Natural killer cell (primary cell): ENCODE measurements at places on chromosomes 6 and 20.

- H3K4me3 ChIP-seq, result no peak overlapping the region
- H3K27ac ChIP-seq, result no peak overlapping the region
- H3K36me3 ChIP-seq, result no peaks in the 10 kb centered on the region
- DNase-seq, result no peak
- H3K27me3 ChIP-seq, result no peaks in the 10 kb centered on the region
These were observed 341.0 kb upstream of the SULF2 start for GRCh38 chr20:48126227-48126740.

DNA sequence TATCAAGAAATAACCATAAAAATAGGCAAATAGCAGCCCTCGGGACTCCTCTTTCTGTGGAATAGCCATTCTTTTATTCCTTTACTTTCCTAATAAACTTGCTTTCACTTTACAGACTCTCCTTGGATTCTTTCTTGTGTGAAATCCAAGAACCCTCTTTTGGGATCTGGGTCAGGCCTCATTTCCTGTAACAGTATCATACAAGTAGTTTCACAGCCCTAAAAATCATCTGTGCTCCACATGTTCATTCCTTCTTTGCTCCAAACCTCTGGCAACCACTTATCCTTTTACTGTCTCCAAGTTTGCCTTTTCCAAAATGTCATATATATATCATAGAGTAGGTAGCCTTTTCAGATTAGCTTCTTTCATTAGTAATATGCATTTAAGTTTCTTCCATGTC, 13.5 kb upstream of the NT5E start:
- H3K4me3 ChIP-seq, result no peak overlapping the region
- H3K27ac ChIP-seq, result no peak overlapping the region
- H3K27me3 ChIP-seq, result peaks cover under 1% of the 10 kb centered on the region
- no peaks in the 10 kb centered on the region for H3K4me1 ChIP-seq
- H3K36me3 ChIP-seq, result no peaks in the 10 kb centered on the region

DNA sequence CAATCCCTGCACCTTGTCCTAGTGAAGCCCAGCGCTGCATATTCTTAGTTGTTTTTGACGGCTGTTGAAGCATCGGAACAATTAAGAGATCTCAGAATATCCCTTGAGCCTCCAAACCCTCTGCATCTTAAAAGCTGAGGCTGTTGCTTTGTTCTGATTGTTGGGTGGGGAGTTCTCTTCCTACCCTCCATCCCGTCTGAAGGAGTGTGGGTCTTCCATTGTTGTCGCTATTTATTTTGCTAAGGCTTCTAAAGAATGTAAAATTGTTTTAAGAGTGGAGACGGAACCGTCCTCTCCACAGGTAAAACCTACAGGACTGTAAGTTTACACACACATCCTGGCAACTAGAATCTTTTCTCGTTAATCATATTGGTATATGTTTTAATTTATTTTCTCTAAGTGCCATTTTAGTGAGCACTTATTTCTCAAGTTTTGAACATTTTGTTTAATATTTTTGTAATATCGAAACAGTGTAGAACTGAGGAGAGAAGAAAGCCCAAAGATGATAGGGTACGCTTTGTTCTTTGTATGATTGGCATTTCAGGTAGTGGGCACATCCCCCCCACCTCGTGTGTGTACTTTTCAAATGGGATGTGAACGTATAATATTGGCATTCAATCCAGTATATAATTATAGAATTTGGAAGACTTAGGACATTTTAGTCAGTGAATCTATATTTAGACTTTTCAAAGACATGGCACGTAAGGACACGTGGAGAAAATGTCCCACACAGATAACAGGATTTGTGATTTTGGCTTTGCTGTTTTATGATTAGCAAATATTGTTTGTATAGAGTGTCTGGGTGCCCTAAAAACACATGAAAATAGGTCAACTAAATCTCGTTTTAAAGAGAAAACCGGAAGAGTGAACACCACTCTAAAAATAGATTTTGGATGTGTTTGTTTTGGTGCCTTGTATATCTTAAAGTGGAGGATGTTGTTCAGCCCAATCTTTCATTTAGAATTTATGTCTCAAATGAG, 1.3 kb downstream of the RNF146 start:
- peak overlapping the region; percentile 98 for H3K27ac ChIP-seq
- H3K36me3 ChIP-seq, result no peaks in the 10 kb centered on the region
- H3K4me1 ChIP-seq, result no peaks in the 10 kb centered on the region
- DNase-seq, result no peak
- H3K4me3 ChIP-seq, result peak overlapping the region; percentile 95

DNA sequence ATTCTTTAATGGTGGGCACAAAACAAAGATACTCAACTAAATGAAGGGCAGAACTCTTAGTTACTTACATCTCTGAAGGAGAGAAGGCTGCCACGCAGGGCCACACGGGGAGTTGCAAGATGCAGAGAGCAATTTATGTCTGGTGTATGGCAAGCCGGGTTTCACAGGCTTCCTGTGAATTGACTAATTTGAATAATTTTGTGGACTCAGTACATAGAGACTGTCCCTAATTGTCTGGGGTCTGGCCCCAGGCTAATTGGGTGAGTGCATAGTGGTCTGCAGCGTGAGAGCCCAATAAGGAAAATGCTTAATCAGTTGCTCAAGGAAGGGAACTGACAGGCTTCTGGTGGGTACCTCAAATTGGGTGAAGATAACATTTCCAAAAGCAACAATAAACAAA, 205.7 kb downstream of the OTOR start:
- no peaks in the 10 kb centered on the region for H3K36me3 ChIP-seq
- no peak overlapping the region for H3K4me3 ChIP-seq
- H3K27ac ChIP-seq, result no peak overlapping the region
- H3K4me1 ChIP-seq, result no peaks in the 10 kb centered on the region

DNA sequence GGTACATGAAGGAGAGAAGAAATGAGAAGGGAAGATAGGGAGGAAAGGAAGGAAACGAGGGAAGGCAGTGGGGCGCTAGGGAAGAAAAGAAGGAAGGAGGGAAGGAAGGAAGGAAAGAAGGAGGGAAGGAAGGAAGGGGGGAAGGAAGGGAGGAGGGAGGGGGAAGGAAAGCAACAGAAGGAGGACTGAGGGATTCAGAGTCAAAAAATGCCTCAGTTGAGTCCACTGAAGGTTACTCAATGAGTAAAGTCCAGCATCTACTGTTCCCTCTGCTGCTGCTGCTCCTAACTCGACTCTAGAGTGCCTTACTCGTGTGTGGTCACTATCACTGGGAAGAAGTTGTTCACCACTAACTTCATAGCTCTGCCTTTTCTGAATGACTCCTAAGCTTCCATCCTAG, 33.8 kb downstream of the PHACTR1 start:
- no peaks in the 10 kb centered on the region for H3K4me1 ChIP-seq
- no peaks in the 10 kb centered on the region for H3K36me3 ChIP-seq
- peaks cover 26% of the 10 kb centered on the region for H3K27me3 ChIP-seq
- no peak for DNase-seq

GRCh38 chr6:90008908-90009501, 114.7 kb downstream of the GJA10 start:
- DNase-seq, result no peak
- H3K4me1 ChIP-seq, result peaks cover 3% of the 10 kb centered on the region
- no peak overlapping the region for H3K4me3 ChIP-seq
- H3K27ac ChIP-seq, result no peak overlapping the region
- no peaks in the 10 kb centered on the region for H3K27me3 ChIP-seq

- DNase-seq, result peak; percentile 16
- H3K4me1 ChIP-seq, result no peaks in the 10 kb centered on the region
- H3K36me3 ChIP-seq, result peaks cover 76% of the 10 kb centered on the region
- H3K27me3 ChIP-seq, result no peaks in the 10 kb centered on the region
- H3K4me3 ChIP-seq, result no peak overlapping the region
- H3K27ac ChIP-seq, result no peak overlapping the region
These were observed 46.2 kb upstream of the ADIG start for GRCh38 chr20:38534756-38535155.

DNA sequence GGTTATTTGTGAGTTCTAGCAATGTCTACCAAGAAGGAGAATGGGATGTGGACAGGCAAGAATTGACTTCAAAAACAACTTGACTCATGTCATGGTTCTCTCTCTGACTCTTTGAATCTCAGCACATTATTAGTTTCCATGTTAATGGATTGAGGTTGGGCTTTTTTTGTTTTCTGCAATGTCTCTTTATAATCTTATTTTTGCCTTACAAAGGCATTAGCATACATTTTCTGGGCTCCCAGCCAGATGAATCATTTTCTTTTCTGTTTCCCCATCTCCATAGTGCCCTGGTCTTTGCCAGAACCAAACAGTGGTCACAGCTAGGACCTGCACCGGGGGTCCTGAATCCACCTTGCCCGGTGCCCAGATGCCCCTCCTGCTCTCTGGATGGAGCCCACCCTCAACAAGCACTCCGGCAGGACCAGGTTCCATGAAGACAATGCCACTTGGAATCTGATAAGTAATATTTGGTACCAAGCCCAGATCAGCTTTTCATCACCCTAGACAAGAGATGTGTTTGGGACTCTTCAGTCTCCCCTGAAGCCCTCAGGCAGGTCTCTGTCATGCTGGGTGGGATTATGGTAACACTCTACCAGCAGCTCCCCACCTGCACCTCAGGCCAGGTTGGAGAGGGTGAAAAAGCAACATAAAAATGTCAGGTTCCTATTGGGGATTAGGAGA, 266.7 kb upstream of the SULF2 start:
- H3K4me3 ChIP-seq, result no peak overlapping the region
- H3K27ac ChIP-seq, result no peak overlapping the region
- no peak for DNase-seq
- no peaks in the 10 kb centered on the region for H3K27me3 ChIP-seq

GRCh38 chr6:55898342-55898741, 23.0 kb upstream of the BMP5 start:
- H3K27me3 ChIP-seq, result no peaks in the 10 kb centered on the region
- no peak overlapping the region for H3K27ac ChIP-seq
- H3K4me3 ChIP-seq, result no peak overlapping the region
- DNase-seq, result no peak

DNA sequence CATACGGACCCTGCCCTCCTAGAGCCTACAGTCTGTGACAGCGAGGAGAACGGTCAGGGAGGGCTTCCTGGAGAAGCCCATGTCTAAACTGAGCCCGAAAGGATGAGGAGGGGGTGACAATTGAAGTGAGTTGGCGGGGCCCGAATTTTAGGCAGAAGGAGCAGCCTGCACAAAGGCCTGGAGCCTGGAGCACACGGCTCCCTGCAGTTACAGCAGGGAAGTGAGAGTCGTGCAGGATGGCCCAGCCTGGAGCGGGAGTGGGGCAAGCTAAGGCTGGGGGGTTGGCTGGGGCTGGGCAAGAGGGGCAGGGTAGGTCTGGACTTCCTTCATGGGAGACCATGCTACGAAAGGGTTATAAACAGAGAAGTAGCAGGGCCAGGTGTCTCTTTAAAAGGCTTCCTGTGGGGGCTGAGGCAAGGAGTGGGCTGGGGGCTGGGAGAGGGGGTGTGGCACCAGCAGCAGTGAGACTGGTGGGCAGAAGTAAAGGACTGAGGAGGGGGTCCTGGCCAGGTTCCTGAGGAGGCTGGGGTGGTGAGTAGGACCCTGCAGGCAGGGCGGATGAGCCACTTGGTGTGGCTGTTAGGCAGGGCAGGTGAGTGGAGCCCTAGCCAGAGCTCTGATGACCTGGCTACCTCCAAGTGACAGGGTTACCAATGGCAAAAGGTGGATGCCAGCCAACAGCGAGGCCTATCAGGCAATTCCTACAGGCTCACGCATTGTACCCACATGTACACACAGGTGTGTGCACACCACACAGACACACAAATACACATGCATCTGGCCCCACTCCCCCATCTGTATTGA, 119.2 kb downstream of the MRPL14 start:
- H3K4me3 ChIP-seq, result no peak overlapping the region
- H3K27ac ChIP-seq, result no peak overlapping the region
- DNase-seq, result no peak
- peaks cover 23% of the 10 kb centered on the region for H3K27me3 ChIP-seq
- no peaks in the 10 kb centered on the region for H3K36me3 ChIP-seq

- no peak for DNase-seq
- H3K27ac ChIP-seq, result no peak overlapping the region
- no peaks in the 10 kb centered on the region for H3K27me3 ChIP-seq
- no peak overlapping the region for H3K4me3 ChIP-seq
- no peaks in the 10 kb centered on the region for H3K36me3 ChIP-seq
These were observed 82.1 kb upstream of the SIRPA start for GRCh38 chr20:1813101-1813529.

- no peak overlapping the region for H3K4me3 ChIP-seq
- no peaks in the 10 kb centered on the region for H3K36me3 ChIP-seq
- DNase-seq, result no peak
- H3K27ac ChIP-seq, result no peak overlapping the region
- no peaks in the 10 kb centered on the region for H3K27me3 ChIP-seq
These were observed 291.0 kb downstream of the ZFAND3 start for GRCh38 chr6:38110481-38110971.

DNA sequence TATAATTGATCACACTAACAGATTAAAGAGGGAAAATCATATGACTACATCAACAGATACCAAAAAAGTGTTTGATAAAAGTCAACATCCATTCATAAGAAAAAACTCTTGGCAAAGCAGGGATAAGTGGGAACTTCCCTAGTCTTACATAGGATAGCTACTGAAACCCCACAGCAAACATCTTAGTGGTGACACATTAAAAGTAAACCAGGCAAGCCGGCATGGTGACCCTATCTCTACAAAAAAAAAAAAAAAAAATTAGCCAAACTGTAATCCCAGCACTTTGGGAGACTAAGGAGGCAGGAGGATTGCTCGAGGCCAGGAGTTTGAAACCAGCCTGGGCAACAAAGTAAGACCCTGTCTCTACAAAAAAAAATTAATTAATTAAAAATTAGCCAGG, 13.8 kb upstream of the CCND3 start:
- H3K27me3 ChIP-seq, result no peaks in the 10 kb centered on the region
- peaks cover 31% of the 10 kb centered on the region for H3K4me1 ChIP-seq
- no peak overlapping the region for H3K27ac ChIP-seq
- H3K36me3 ChIP-seq, result peaks cover 14% of the 10 kb centered on the region
- DNase-seq, result no peak

DNA sequence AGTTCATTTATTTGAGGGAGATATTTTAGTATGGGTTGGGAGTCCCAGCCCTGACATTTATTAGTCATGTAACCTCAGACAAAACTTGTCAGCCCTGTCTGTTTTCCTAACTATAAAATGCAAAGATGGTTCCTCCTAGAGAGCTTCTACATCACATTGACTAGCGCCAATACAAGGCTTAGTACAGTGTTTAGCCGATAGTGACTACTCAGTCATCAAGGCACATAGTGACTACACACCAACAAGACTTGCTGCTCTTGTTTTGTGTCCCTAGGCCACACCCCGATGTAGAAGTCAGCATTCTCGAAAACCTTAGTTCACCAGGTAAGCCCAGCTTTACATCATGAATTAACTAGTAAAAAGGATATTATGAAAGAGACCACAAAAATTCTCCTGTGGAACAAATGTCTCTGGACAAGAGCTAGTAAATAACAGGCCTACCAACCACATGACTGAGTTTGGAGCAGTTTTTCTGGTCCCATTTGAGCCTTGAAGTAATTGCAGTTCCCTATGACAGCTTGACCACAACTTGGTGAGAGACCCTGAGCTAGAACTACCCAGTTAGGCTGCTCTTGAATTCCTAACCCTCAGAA, 68.8 kb downstream of the PFDN4 start:
- H3K4me1 ChIP-seq, result no peaks in the 10 kb centered on the region
- no peak overlapping the region for H3K4me3 ChIP-seq
- H3K27me3 ChIP-seq, result no peaks in the 10 kb centered on the region
- no peak for DNase-seq
- H3K36me3 ChIP-seq, result no peaks in the 10 kb centered on the region
- no peak overlapping the region for H3K27ac ChIP-seq
